ENCODE measurements at places on chromosomes 13 and 19. TPM values are rescaled to one million over a fixed set of nuclear protein-coding genes. Genes with fewer than 3 reads are reported as not detected.

The KCTD4 gene
- 4.2 TPM for total RNA-seq

The SLC25A41 gene
- not detected for total RNA-seq

DNA sequence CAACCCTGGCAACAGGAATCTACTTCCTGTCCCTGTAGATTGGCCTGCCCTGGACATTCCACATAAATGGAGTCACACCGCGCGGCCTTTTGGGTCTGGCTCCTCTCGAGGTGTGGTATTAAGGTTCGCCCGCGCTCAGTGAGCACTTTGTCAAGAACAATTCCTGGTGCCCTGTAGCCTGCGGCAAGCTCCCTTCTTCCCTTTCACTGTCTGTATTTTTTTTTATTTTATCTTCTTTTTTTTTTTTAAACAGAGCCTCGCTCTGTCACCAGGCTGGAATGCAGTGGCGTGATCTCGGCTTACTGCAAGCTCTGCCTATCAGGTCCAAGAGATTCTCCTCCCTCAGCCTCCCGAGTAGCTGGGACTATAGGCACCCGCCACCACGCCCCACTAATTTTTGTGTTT is 28.3 kb downstream of the PEX11G start:
- no peak for DNase-seq

GRCh38 chr13:70237131-70237530 is 128.9 kb upstream of the KLHL1 start:
- no peak for DNase-seq

DNA sequence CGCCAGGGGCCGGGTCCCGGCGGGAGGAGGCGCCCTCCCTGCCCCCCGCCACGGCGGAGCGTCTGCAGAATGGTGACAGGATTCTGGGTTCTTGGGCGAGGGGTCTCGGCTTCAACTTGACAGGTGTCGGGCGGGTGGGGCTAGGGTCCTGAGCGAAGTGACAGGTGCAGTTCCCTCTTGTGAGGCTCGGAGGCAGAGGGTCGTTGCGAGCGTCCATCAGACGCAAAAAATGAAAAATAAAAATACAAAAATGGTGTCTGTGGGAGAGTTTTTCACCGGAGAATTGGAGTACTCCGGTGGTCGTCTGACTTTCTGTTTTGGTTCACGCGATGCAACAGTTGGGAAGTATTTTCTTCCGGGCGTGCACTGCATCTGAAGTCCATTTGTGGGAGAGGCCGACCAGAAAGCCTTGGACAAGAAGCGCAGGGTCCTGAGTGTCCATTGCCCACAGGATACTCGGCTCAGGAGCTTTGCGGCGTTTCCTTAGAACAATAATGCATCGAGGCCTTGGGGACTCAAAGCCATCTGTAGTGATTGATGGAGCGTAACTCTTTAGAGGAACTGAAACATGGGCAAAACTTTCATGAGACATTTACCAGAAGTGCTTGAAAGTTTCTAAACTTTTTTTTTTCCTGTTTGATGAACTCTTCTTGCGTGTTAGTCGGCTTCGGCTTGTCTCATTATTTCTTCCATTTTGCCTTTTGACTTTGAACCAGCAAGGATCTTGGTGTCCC is 759 bp downstream of the RB1 start:
- peak; percentile 42 for DNase-seq

GRCh38 chr13:107299717-107300116 is 731.8 kb upstream of the ARGLU1 start:
- no peak for DNase-seq

The ONECUT3 gene
- total RNA-seq = not detected

The VSTM2B gene
- total RNA-seq = not detected

DNA sequence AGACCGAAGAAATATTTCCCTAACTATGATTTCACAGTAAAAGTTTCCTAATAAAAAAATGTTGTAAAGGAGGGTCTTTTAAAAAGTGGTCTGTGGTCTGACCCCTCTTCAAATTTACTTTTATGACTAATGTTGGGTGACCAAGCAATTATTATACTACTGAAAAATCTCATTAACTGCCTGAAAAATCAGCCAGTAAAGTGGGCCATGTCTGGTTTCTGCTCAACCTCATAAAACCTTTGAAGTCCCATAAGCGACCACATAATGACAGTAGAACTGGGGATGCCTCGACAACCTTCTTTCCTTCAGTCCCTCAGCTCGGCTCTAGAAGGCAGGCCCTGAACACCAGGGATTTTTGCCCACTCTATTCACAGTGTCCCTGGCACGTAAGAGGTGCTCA is 434.3 kb downstream of the EFNB2 start:
- DNase-seq = no peak

The VSTM1 gene
- total RNA-seq = not detected

DNA sequence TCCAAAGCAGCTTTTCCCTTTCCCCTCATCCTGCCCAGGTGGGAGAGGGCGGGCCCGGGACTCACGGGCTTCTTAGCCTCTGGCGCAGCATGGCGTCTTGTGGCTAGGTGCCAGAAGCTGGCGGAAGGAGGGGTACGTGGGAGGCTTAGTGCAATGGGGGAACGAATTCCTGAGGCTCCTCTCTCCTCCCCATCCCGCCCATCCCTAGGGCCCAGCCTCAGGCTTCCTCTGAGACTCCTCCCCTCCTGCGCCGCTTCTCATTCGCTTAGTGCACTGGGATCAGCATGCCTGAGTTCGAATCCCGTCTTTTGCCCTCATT is 297.8 kb downstream of the ZNF536 start:
- no peak for DNase-seq

DNA sequence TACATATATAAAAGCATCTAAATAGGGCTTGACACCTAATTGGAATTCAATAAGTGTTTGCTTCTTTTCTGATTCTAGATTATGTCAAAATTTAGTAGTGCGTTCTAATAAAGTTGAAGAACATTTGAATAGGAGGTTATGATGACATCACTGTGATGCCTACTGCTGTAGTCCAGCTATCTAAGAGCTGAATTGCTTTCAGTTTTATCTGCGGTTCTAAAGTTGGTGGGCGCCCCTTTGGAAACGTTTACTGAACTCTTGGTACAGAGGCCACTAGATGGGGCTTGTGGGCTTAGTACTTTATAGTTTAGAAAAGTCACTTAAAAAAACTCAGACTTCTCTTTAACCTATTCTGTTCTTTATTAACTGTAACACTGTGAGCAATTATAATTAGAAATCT is 776.9 kb downstream of the GPC5 start:
- DNase-seq = no peak
